Activated CD8-positive, alpha-beta memory T cell treated with anti-CD3 and anti-CD28 coated beads for 1 hour (primary cell): ENCODE measurements at places on chromosomes 3 and 15.

DNA sequence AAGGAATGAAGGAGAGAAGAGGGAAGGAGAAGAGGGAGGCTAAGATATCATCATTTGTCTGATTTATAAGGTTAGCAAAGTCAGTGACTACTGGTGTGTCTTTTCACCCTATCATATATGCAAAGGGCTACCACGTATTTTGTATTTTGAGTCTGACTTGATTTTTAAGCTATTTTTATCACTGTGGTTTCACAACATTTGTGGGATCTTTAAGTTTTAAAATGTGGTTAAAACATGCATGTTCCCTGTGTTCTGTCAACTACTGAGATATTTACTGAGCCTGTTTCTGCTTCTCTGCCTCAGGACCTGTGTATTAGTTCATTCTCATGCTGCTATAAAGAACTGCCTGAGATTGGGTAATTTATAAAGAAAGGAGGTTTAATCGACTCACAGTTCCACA lies 22.5 kb upstream of the SPTSSB start:
- no peak for DNase-seq

DNA sequence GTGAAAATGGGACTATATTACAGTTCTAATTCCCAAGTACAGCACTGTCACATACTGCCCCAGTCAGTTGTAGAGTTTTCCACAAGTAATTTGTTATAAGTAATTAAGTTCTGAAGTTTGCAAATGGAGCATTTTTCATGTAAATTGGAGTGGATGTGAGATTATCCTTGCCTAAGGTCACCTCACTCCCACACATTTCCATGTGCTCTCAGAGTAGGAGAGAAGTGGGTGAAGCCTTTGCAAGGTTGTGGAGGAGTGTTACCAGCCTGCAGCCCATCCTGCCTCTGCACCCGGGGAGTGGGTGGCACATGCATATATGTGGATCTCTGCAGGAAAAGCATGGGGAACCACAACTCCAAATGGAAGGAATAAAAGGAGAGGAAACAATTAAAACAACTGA lies 169.8 kb downstream of the CD47 start:
- no peak for DNase-seq

- DNase-seq, result no peak
These were observed 824.5 kb downstream of the CADM2 start for GRCh38 chr3:85783291-85783690.

DNA sequence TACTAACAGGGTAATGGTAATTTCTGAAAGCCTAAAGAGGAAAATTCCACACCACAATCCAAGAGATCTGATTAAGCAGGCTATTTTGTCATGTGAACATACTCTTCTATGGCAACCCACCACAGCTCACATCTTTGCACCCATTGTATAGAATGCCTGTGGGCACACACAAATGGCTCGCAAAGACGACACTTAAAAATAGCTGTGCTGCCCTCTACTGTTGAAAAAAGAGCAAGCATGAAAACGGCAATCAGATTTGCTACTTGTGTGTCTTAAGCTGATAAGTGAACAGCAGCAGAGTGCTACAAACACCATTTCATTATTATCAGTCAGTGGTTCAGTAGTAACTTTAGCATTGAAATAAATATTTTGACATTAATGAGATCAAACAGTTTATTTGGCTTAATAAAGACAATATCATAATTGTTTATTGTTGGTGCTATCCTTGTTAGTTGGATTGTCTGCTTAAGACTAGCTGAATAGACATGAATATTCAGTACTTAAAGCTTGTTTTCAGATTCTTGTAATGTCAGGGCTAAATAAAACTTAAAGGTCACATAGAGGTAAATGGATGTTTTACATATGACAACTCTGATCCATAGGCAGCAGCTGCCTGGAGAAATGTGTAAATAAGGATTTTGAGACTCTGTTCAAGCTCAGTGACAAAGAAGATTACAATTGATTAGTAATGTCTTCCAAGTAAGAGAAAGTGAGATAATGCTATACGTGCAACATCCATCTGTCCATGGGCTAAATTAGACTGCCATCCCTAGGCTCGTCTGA lies 199.1 kb downstream of the LRRN1 start:
- no peak for DNase-seq

GRCh38 chr3:158768881-158769543 lies 32.8 kb upstream of the MFSD1 start:
- DNase-seq, result no peak

DNA sequence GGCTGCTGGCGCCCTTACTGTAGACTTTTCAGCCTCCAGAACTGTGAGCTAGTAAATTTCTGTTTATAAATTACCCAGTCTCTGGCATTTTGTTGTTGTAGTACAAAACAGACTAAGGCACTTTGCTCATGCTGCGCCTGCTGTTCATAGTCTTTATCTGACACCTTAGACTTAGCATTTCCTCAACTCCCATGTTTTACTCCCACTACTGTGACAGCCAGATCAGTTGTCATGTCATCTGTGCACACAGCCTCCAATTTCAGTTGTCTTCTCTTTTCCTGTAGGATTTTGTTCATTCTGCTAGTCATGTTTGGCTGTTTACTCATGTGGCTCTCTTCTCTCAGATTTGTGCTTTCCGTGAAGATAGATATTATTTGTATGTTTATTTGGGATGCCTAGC lies 62.0 kb downstream of the TCF12 start:
- no peak for DNase-seq

- DNase-seq, result no peak
These were observed 30.7 kb downstream of the LMCD1 start for GRCh38 chr3:8532251-8532871.

DNA sequence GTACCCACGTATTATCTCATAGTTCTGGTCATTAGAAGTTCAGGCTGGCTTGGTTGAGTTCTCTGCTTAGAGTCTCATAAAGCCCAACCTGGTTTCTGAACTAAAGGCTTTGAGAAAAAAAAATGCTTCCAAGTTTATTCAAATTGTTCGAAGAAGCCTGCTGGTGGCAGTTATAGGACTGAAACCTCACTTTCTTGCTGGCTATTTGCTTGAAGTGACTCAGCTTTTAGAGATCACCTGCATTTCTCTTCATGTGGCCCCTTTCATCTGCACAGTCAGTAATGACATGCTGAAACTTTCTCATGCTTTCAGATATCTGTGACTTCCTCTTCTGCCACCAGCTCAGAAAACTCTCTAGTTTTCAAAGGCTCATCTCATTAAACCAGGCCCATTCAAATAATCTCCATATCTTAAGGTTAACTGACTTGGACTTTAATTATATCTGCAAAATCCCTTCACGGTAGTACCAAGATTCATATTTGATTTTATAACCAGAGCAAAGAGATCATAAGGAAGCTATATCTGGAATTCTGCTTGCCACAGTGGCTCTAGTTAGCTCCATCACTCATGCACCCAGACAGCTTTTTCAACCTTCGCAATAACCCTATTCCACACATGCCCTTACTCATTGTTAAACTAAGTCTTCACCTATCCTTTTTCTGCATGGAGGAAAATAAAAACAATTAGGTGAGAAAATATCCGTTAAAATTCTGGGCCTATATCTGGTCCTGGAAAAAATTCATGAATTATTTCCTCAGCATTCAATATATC lies 433.8 kb upstream of the CBLB start:
- DNase-seq, result no peak

DNA sequence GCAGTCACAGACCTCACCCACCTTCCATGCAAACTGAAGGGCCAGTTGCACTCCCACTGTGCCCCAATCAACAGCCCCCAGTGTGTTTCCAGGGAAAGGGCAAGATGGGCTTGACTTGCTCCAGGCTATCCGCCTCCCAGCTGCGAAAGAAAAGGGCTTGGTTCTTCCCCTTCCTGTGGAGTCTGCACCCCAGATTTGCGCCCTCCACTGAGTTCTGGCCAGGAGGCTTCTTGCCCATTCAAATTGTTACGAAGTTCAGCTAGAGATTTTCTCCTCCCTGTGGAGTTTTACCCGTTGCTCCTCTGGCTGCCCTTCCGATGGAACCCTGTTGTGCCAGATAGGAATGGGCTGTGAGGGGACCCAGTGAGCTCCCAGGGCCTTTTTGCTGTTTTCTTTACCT lies 1096.9 kb upstream of the ALCAM start:
- no peak for DNase-seq

DNA sequence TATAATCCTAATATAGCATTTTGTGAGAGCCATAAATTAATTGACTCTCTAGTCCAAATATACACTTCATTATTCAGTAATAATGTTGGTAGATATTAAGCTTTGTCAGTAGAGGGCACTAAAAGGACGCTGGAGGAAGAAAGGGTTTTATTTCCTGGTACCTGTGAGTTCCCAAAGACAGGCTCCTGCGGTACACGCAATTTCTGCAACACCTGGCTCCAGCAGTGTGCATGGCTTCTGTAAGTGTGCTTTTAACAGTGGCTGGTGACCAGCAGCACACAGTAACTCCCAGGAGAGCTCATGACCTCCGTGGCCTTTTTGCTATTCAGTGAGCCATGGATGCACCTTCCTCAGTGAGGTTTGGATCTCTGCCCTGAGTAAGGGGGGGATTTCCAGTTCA lies 338.3 kb upstream of the ZNF385D start:
- no peak for DNase-seq

DNA sequence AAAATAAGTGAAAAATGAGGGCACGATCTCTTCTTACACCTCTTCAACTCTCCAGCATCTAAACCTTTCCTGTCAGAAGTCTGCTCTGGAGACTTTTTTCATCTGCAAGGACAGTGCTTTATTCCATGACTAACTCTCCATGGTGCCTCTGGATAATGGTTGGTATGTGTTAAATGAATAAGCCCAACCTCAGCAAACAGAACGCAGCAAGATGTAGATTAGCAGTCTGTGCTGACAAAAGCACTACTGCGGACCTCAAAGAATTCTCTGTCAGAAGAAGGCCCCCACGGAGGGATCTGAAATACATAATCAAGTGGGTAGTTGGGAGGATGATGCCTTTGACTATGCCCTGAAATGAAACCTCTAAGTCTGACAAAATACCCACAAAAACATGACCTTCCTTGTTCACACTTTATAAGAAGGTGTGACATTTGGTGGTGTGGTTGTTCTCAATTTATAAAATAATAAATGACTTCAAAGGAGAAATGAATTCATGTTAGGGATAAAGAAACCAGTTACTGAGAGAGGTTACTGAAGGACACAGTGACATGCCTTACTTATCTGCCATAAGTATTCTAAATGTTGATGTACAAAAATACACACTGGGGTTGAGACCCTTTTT lies 43.2 kb upstream of the ADCY5 start:
- DNase-seq, result no peak

DNA sequence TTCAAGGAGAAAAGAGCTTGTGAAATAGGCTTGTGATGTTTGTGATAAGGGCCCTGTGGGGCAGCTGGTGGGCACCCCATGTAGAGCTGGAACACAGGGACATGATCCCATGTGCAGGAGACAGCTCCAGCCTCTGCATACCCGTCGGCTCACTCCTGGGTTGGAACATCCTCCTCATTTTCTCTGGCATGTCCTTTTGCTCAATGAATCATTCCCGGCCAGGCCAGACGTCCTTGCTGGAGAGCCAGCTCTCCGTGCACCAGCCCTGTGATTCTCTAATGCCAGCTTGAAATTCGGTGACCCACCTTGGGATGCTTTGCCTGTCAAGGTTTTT lies 77.3 kb downstream of the SMAD3 start:
- no peak for DNase-seq

GRCh38 chr3:119778811-119779210 lies 3.1 kb upstream of the NR1I2 start:
- no peak for DNase-seq

DNA sequence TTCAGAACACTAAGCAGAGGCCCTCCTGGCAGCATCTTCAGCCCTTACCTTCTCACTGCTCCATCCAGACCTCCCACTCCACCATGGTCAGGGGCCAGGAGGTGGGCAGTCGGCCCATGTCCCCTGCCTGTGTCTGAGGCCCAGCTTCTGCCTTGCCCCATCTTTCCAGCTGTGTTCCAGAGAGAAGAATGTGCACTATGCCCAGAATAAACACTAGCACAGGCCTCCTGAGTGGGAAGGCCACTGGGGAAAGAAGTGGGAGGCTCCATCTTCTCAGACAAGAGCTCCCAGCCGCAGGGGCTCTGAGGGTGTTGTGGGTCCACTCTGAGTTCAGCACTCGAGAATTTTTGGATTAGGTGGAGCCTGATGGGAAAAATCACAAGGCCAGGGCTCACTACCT lies 44.5 kb downstream of the ADCY5 start:
- DNase-seq, result no peak

GRCh38 chr3:76370749-76371520 lies 585.6 kb upstream of the ZNF717 start:
- no peak for DNase-seq

- no peak for DNase-seq
These were observed 48.9 kb upstream of the POLG start for GRCh38 chr15:89383365-89384175.

- no peak for DNase-seq
These were observed 56.7 kb upstream of the TSEN2 start for GRCh38 chr3:12427551-12427950.

DNA sequence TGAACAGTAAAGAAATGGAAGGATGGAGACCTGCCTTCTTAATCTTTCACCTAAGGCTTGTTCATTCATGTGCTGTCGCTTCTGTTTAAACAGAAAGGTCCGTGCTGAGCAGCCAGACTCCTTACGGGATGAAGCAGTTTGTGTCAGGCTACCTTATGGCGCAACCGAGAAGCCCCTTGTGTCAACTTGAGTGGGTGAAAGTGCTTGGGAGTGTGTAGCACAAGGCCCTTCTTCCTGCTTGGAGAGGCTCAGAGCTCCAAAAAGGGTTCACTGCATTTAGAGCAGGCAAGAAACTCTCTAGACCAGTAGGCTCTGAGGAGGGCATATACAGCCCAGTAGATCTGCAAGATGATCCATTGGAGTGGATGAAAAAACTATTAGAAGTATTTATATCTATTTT lies 16.0 kb downstream of the CAPN3 start:
- DNase-seq, result no peak

DNA sequence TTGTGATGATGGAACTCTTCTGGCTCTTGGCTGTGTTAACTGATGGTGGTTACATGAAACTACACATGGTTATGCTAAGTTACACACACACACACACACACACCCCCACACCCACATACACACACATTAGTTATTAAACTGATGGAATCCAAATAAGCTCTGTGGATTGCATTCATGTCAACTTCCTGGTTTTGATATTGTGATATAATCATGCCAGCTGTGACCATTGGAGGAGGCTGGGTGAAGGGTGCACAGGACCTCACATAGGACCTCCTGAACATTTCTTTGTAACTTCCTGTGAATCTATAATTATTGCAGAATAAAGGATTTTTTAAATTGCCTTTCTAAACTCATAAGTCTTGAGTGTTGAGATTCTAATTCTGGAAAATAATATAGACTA lies 58.9 kb upstream of the LIMD1 start:
- DNase-seq, result no peak

GRCh38 chr3:184155644-184156521 lies 706 bp downstream of the DVL3 start:
- no peak for DNase-seq

- DNase-seq, result no peak
These were observed 209.6 kb upstream of the EIF1B start for GRCh38 chr3:40099871-40100270.

DNA sequence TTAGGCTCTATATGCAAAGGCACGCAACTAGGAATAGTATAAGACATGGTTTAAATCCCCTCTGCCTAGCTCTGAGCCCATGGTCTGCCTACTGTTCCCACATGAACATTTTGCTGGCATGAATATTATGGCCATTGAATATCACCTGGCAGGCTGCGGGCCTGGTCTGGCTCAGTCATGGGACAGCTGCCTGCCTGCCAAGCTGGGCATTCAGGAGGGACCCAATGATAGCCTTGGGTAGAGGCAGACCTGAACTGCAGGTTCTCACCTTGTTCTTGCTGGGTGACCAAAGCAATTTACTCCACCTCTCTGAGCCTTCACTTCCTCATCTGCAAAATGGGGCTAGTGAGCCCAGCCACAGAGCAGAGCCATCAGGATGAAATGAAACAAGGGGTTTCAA lies 11.3 kb downstream of the RBP1 start:
- no peak for DNase-seq
